HS-5 (cell line): ENCODE measurements at places on chromosomes 2 and 18.

DNA sequence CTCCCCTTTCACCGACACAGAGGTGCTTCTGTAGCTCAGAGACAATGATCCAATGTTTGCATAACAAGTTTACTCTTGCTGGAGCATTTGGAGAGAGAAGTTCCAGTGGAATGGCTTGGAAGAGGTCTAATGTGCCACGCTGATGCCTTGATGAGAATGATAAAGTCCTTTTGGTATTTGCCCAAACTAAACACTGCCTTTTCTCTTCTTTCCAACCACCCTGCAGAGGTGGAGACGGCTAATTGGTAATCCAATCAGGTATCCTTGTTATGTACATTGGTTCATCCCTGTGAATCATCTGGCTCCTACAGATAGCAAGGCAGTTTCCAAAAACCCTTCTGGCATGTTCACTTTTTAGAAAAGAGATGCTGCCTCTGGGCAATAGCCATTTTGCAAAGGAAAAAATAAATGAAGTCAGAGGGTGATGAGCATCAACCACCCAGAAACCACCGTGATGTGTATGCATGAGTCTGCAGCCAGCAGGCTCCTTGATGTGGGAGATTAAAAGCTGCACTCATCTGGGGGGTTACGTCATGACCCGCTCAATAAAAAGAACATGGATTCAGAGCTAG is 40.6 kb downstream of the KIAA2012 start:
- DNase-seq, result no peak

GRCh38 chr2:101179982-101180381 is 28.8 kb upstream of the TBC1D8 start:
- DNase-seq, result no peak

DNA sequence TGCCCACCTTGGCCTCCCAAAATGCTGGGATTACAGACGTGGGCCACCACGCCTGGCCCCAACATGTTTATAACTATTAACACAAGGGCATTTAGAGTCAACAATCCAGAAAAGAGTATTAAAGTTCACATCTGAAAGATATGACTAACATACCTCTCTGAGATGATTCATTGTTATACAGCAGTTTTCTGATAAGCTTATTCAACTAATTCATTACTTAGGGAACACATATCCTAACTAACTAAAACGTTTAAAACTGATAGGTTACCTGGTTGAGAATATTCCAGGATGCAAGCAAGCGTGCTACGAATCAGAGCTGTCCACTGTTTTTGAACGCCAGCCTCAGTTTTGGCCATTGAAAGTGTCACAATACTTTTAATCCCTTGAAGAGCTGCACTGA is 34.0 kb upstream of the STRN start:
- no peak for DNase-seq

- DNase-seq, result peak; percentile 90
These were observed 172.8 kb upstream of the RBMS1 start for GRCh38 chr2:160666154-160667060.
